ENCODE measurements at places on chromosomes 12 and 14.

GRCh38 chr14:83575301-83575700 is 1954.6 kb upstream of the FLRT2 start:
- no peak for DNase-seq

DNA sequence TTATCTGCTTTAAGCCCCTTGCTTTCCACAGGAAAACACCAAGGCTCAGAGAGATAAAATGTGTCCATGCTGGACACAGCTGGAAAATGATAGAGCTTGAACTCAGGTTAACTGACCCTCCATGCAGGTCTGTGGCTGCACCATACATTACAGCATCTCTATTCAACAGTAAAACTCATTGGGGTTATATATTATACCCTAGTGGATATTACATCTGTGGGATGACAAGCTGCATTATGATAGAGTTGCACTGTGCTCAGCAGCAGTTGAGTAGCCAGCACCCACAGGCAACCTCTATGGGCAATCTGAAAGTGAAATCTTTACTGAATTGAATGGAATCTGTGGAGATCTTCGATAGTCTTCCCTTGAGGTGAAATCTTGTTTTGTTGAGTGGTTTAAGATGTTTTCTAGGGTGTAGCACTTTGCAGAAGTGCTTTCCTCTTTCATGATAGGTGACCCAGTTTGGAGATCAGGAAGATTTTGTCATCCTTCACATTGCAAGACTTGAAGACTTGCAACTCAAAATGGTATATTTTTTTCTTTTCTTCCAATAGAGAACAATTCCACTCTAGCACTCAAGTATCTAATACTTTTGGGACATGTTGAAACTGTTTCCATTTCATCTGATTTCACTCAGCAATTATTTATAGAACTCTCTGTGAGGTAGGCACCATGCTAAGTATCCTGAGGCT is 389.2 kb downstream of the RAD51B start:
- DNase-seq: no peak

DNA sequence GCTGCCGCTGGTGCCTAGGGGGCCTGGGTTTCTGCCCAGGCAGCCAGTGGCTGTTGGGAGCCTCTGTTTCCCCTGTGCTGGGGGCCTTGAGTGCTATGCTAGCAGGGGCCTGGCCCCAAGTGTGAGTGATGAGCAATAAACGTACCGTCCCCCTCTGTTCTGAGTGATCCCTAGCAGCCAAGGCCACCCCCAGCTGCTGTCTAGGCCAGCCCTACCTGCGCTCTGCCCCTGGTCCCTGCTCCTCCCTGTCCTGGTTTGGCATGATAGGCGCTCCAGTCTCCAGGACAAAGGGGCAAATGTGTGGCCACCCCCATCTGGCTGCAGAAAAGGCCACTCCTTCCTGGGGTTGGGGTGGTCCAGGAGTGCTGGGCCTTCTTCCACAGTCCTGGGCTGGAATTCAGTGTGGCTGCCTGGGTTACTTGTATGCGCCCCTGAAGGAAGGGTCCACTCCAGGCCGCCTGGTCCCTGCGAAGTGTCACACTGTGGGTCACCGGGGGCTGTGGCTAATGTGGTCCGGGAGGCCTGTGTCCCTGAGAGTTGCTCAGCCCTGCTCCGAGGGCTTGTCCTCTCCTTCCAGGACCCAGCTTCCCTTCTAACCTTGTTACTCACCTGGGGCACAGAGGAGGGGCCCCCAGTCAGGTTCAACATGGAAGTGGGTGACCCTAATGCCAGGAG is 7.0 kb downstream of the TRMT61A start:
- DNase-seq: no peak

GRCh38 chr12:132131229-132131628 is 12.9 kb downstream of the DDX51 start:
- no peak for DNase-seq

- no peak for DNase-seq
These were observed 20.6 kb upstream of the PYGL start for GRCh38 chr14:50964683-50965390.

GRCh38 chr14:61569812-61570548 is 125.3 kb upstream of the HIF1A start:
- peak; percentile 16 for DNase-seq

DNA sequence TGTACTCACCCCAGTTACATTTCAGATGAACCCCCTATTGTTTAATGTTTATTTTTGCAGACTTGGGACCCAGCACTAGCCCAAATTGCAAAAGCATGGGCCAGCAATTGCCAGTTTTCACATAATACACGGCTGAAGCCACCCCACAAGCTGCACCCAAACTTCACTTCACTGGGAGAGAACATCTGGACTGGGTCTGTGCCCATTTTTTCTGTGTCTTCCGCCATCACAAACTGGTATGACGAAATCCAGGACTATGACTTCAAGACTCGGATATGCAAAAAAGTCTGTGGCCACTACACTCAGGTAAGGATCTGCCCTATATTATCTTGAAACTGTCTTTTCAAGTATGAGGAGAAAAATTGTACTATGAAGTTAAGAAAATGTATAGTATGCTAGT is 1.2 kb downstream of the GLIPR1 start:
- no peak for DNase-seq

GRCh38 chr14:92035890-92036289 is 4.0 kb downstream of the TRIP11 start:
- no peak for DNase-seq

DNA sequence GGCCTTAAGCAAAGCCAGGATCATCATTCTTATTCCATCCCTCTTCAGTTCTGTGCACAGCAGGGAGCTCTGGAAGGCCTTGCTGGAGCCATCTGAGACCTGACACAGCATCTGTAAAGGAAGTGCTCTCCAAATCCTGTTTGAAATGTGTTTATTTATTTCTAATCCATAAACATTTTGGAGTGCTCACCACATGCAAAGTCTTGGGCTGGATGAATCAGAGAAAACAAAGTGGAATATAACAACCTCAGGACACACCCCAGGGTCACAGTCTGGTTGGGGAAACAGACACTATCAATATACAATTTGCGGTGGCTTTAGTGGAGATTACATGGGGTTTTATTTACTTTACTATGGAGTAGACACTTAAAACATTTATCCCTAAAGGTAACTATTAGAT is 54.3 kb downstream of the BMP4 start:
- DNase-seq: no peak

DNA sequence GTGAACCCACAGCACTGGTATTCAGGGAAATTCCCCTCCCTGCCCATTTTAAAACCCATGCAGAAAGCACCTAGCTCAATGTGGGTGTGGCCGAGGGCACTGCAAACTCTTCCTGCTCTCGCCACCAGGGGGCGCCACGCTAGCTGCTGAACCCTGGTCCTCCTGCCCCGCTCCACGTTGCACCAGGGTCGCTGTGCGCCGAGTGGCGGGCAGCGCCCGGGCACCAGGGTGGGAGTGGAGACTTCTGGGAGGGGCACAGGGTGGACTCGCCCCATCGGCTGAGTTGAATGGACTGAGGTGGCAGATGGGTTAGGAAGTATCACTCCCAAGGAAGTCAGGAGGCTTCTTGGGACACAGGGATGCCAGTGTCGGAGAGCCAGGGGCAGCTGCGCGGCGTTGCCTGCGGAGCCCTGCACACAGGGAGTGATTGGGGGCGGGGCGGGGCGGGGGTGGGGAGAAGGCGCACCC is 48.1 kb upstream of the BCL11B start:
- peak; percentile 53 for DNase-seq
